ENCODE measurements at places on chromosomes 12 and 14.

- DNase-seq, result peak; percentile 55
Observed at GRCh38 chr12:84912198-84913128, at the start of gene SLC6A15. Gene SLC6A15, minus strand, starts transcription at chr12:84912799. Its CDS starts 20,679 bp downstream, at chr12:84892120.

DNA sequence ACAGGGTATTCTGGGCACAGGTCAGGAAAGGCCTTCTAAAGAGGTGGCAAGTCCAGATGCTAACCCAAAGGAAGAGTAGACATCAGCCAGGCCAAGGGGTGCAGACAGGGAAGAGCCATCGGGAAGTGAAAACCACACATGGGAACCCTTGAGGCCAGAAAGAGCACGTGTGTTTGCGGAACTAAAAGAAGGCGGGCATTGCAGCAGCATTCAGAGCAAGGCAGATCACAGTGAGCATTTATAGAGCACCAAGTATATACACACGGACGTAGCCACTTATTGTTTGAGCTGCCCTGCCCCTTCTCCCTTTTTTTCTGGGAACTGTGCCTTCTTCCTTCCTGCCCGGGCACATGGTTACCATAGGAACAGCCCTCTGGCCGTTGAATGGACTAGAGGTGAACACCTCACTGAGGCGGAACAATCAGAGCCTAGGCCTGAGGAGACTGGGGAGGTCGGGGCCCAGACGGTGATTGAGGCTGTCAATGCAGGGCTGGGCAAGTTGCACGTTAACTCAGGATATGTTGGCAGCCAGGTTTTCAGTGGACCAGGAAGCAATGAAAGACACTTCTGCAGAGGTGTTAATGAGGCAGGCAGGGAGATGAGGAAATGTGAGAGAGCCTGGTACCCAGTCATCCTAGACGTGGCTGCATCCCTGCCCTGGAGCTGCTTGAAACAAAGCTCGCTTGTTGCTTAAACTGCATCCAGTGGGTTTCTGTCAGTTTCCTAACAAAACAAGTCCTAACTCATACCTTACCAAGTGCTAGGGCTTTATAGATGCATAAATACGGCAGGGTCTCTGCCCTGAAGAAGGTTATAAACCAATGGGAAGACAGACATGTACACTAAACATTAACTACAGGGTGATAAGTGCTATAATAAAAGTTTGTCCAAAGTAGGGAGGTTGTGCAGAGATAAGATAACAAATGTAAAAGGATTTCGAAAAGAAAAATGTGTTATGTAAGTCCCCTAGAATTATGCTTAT lies 34.2 kb downstream of the MOAP1 start:
- DNase-seq, result no peak

DNA sequence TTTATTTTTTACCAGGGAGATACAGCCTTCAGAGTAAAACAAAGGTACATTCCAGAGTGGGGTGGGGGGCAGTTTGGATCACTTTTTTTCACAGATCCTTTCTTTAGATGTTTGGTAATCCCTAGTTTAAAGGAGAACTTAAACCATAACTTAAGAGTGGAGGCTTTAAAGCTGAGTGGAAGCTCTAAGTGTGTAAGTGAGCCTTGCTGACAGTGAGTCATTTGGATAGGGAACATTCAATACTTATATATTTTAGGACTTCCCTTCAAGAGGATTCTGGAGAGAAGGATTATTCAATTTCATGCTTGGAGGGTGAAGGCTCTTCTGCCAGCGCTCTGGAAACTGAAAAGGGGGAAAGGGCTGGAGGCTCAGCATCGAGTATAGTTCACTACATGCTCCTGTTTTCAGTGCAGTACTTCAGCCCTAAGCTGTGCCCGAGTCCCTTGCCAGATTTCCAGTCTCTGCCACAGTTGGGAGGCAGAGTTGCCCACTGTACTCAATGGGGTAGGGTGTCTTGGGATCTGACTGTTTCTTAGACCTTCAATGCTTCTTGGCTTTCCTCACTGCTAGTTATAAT lies 8.4 kb downstream of the PRKAG1 start:
- no peak for DNase-seq

DNA sequence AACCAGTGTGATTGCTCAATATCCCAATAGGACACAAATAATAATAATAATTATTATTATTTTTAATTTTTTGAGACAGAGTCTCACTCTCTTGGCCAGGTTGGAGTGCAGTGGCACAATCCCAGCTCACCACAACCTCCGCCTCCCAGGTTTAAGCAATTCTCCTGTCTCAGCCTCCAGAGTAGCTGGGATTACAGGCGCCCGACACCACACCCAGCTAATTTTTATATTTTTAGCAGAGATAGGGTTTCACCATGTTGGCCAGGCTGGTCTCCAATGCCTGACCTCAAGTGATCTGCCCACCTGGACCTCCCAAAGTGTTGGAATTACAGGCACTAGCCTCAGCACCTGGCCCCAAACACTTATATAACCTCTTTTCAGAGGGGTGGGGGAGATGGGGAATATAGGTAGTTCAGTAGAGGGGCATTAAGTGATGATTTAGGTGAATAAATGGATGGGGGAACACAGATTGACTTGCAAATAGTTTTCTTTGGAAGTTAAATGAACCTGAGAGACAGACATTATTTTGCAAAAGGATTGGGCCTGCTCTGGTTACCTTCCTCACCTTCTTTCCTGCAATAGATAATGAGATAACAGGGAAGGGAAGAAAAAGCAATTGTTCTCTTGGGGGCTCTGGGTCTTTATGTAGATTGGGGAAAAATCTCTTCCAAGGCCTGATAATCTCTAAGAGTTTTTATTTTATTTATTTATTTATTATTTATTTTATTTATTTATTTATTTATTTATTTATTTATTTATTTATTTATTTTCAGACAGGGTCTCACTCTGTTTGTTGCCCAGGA lies 57.7 kb downstream of the RESF1 start:
- DNase-seq, result no peak

DNA sequence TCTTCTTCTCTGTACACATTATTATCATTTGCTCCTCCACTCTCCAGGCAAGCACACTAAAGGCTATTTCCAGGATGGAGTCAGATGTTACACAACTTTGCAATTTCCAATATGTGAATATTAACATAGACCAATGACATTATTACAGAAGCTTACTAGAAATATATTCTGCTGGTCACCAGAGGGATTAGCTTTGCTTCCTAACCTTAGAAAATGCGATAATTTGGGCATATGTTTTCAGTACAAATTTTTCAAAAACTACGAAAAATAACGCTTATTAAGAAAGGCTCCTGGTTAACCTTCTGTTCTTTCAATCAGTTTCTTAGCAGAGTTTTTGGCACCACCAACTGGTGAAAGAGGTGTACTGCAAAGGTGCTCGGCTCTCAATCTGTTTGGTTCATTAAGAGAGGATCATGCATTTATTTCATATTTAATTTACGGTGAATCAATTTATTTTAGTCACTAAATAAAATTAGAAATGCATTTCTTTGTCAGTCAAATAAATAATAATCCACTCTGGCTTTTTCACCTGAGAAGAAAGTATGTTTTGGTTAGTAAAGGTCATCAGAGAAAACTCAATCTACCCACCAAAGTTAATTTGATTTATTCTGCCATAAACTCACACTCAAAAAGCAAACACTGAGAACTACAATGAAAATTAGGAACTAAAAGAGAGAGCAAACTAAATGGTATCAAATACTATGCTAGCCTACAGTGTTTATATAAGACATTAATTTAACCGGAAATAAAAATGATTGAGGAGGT lies 39.2 kb downstream of the EFCAB11 start:
- DNase-seq, result peak; percentile 26

DNA sequence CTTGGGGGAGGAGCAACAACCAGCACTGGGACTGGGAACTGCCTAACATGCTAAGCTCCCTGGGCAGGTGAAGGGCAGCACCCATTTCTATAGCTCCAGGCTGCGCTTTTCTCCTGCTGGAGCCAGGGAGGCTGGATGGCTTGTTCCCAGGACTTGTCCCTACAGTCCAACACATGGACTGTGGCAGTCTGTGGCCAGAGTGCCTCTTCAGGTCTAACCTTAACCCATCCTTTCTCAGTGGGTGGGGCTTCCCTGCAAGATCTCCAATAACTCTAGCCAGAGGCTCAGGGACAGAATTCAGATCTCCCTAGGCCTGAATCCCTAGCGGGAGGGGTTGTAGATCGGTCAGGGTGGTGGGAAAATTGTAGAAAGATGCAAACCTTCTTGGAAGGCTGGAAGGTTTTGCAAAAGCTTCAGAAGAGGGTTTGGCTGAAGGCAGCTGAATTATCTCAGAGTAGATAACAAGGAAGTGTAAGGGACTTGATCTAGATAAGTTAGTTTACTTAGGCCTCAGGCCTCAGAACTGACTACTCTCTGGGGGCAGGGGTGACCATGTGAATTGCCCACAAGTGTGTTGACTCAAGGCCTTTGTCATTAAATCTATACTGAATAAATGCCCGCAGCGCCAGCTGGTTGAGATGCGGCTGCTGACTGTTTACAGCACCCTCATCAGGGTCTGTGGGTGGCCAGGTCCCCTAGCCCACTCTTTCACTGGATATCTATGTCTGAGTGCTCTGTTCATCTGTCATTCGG lies 60.7 kb downstream of the SSPN start:
- DNase-seq, result no peak

DNA sequence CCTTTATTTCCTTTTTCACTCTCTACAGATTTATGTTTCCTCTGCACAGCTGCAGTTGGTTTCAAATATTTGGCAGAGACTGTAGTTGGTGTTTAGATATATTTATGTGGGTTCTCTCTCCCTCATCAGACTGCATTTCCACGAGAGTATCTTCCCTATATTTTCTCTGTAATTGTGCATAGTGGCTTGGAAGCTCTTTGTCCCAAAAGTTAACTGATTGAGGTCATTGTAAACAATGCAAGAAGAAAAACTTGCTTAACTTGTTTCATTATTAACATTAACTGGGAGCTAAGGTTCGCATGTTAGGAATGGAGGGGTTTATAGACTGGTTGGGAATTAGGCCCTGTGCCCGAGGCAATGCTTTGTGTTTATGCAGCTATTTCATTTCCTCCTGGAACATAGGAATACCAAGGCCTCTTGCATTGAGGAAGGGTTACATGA lies 216.9 kb upstream of the HMGA2 start:
- DNase-seq, result no peak

- DNase-seq, result no peak
Observed at GRCh38 chr14:99643343-99643742, 1.6 kb upstream of the HHIPL1 start.

- DNase-seq, result no peak
Observed at GRCh38 chr14:51131516-51131915, 36.6 kb upstream of the TRIM9 start.

GRCh38 chr12:68481181-68481941 lies 129.3 kb upstream of the RAP1B start:
- no peak for DNase-seq

- no peak for DNase-seq
Observed at GRCh38 chr12:89357297-89357730, 5.0 kb upstream of the DUSP6 start.

GRCh38 chr14:78143489-78144145 lies 26.6 kb upstream of the NRXN3 start:
- no peak for DNase-seq

- DNase-seq, result no peak
Observed at GRCh38 chr14:68653804-68654203, 139.1 kb downstream of the ZFP36L1 start.

DNA sequence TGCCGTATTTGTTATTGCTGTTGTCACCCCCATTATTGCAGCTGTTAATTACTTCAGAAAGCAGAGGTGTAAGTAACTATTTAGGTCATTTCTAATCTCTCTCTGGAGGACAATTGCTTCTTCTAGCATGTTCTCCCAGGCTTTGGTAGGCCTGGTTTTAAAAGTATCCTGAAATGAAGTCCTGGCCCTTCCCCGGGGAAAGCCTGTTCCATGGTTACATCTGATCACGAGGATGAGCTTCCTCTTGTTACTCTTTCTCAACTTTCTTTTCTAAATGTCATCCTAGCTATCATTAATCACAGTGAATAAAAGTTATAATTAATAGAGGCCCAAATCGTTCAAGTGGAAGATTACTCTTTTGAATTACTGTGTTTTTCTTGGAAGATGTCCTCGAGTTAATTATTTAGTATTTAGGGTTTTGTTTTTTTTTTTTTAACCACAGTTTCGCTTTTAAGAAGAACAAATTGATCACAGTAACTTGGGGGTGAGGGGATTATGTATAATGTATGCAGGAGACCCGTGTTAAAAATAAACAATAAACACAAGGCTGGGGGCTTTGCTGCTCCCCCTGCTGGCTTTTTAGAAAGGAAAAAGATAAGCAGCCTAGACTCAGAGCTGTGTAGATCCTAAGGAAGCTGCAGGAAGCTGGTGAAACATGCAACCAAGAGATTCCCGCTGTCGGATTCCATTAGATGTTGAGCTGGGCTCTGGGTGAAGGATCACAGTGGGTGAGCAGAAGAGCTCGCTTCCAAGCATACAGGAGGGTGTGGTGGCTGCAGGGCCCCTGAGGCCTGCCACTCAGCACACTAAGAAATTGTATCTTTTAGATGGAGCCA lies 420.1 kb downstream of the FUT8 start:
- no peak for DNase-seq

GRCh38 chr12:131387281-131388163 lies 323.4 kb upstream of the SFSWAP start:
- no peak for DNase-seq

DNA sequence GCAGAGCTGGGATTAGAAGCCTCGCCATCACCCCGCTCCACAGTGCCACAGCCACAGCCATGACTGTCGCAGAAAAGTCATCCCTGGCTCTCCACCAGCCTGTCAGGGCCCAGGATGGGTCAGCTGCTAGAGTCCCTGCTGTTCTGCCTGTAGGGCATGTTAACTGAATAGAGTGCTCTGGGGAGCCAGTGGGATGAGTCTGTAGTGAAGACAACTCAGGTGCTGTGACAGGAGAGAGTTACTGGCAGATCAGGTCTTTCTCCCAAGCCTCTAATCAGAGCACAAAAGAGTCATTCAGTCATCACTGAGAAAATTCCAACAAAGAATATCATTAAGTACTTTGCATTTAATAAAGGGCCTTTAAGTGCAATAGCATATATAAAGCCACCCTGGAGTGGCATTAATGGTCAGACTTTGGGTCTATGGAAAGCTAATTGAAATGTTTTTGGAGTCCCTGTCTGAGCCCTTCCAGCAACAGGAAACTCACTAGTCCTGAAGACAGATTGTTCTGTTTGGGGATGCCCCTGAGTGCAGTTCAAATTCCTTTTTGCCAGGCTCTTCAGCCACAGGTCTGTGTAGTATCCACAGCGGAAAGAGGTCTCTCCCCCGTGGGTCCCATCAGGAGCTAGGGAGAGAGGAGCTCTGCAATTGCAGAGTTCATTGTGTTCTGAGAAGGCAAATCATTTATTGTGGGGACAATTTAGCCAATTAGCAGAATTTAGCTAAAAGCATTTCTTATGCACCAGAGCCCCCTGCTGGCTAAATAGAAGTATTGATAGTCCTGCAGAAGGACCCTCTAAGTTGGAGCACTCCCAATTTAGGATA lies 45.2 kb upstream of the C14orf132 start:
- DNase-seq, result peak; percentile 55

All from NCI-H187 (cell line).